ENCODE measurements at places on chromosomes 13 and 19.
A peak's percentile ranks its signal among the peaks of the same experiment; 100 is the strongest.

- DNase-seq = no peak
Observed at GRCh38 chr19:45496349-45496953, 396 bp downstream of the RTN2 start.

DNA sequence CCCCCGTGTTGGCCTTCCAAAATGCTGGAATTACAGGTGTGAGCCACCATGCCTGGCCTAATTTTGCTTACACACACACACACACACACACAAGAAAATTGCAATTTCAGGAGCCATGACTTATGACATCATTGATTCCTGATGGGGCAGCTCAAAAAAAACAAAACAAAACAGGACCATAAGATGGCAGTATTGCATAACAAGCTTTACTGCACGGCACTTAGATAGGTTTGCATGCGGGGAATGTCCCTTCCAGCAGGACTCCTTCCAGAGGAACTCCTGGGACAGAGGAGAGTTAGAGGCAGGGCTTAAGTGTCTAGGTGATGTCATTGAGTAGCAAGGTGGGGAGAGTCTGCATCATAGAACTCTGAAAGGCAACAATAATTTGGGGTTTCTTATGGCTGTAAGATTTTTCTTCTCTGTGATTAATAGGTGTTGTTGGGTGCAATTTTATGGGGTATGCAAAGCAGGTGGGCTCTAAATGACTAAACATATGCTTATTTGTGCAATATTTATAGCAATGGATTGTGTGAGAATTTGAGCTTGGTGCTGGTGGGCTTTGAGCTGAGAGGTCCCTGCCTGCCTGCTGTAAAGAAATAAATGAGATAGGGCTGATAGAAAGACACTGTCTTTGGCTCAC is 9.0 kb upstream of the ACSBG2 start:
- peak; percentile 4 for DNase-seq

DNA sequence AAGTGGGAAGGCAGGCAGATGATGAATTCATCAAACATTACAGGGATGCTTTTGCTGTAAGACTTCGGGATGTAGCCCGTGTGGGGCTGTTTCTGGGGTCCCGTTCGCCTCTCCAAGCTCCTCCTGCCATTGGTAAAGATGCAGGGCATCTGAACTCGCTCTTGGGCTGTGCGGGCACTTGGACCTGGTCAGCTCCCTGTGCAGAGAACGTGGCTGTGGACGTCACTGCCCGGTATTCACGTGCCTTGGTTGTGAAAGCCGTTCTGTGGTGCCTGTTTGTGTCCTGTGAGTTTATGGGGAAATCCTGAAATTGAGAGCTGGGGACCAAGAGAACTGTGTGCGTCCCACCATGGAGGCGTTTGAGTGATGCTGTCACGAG is 5.4 kb downstream of the TFDP1 start:
- no peak for DNase-seq

- DNase-seq = no peak
Observed at GRCh38 chr13:99968521-99969452, 2.8 kb downstream of the ZIC5 start.
